ENCODE measurements at places on chromosomes 1 and 21.

DNA sequence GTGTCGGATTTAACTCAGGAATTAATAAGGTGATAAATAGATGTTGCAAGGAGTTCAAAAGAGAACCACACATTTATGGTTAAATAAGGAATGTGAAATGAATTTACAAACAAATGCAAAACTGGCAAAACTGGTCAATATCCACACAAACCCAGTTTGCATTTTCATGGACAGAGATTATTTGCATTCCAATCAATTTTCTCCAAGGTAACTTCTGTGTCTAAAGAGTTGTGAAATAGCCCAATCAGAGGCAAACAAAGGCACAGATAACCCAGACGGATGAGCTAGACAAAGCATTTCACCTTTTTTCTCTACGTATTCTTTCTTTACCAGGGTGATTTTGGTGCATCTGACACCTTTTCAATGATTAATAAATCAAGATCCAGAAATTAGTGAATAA, 63.9 kb downstream of the MAP3K7CL start:
- DNase-seq, result no peak

GRCh38 chr1:106944721-106945120, 111.8 kb upstream of the PRMT6 start:
- DNase-seq, result no peak

GRCh38 chr1:19400875-19401534, 84.3 kb downstream of the CAPZB start:
- no peak for DNase-seq

DNA sequence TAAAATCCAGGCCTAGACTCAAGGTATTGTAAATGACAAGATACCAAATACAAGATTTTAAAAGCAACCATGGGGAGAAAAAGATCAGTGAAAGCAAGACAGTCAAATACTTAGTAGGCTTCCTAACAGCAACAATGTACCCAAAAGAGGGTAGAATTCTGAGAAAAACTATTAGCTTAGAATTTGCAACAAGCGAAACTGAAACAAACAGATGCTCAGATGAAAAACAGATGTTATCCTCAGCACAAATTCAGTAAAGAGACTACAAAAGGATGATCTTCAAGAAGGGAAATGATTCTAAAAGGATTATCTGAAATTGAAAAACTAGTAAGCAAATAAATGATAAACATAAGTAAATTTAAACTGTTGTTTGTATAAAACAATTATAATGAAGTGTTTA, 40.0 kb downstream of the PDC start:
- DNase-seq, result no peak

GRCh38 chr1:154467434-154468102, 34.5 kb upstream of the TDRD10 start:
- DNase-seq, result no peak

DNA sequence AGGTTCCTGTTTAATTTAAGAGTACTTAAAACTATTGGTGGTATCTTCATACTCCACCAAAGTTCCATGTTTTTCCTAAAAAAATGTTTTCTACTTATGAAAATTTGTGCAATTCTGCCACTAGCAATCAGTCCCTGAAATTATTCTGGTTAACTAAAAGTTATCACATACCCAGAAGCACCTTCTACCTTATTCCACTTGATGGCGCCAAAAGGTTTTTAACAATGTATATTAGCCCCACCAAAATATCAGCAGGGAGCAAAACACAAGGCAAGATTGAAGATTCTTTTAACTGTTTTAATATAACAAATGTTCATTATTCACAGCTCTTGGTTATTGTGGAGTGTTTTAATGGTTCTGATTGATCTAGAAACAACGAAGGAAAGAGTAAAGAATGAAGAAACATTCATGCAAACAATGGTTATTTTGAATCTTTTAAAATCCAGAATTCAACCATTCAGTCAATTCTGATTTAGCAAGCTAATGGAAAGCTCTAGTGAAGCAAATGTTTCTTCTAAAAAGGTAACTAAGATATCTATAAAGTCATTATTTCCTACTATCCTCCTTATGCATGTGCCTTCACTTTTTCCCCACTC, 67.2 kb downstream of the TTLL7 start:
- DNase-seq, result no peak

DNA sequence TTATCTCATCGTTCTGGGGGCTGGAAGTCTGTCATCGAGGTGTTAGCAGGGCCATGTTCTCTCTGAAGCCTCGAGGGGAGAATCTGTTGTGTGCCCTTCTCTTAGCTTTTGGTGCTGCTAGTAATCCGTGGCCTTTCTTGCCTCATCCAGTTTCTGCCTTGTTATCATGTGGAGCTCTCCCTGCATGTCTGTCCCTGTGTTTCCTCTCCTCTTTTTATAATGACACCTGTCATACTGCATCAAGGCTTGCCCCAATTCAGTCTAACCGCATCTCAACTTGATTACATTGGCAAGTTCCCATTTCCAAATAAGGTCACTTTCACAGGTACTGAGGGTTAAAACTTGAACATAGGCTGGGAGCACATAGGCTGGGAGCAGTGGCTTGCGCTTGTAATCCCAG, 82.6 kb upstream of the CNIH3 start:
- DNase-seq, result no peak

- DNase-seq, result no peak
Measured at GRCh38 chr21:35399002-35399530, 350.0 kb upstream of the RUNX1 start.

DNA sequence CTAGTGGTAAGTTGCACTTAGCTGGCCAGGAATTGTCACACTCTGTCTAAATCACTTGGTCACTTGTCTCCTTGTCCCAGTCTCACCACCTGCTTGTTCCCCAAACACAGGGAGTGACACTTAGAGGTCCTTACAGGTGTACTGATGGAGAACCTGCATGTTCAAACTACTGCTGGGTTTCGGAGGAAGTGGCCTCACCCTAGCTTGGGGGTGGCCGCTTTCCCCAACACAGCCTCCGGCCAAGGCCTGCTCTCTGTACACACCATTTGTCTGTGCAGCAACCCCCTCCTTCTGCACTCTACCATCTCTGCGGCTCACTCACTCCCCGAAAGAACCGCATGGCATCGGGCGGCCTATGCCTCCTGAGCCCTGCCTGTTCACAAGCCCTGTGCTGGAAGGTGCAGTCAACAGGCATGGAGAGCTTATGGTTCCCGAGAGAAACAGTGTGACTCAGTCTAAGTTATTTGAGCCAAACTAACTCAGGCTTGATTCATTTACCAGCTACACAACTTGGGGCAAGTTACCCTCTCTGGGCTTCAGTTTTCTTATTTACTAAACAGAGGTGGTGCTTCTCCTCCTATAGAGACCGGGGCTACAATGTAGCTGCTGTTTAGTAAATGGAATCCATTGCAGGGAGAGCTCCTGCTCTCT, 10.5 kb upstream of the SPRR4 start:
- DNase-seq, result no peak

DNA sequence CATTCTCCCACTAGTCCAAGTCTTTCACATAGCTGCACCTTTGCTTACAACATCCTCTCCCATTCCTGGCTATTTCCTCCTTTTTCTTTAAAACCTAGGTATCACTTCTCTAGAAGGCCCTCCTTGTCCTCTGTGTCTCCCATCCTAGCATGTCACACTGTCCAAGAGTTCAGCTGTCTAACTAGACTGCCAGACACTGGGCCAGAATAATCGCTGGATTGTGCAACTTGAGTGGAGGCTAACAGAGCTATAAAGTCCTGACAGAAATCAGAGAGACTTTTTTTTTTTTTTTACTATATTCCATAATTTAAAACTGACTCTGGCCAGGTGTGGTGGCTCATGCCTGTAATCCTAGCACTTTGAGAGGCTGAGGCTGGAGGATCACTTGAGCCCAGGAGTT, 4.2 kb upstream of the ANGPTL7 start:
- no peak for DNase-seq

DNA sequence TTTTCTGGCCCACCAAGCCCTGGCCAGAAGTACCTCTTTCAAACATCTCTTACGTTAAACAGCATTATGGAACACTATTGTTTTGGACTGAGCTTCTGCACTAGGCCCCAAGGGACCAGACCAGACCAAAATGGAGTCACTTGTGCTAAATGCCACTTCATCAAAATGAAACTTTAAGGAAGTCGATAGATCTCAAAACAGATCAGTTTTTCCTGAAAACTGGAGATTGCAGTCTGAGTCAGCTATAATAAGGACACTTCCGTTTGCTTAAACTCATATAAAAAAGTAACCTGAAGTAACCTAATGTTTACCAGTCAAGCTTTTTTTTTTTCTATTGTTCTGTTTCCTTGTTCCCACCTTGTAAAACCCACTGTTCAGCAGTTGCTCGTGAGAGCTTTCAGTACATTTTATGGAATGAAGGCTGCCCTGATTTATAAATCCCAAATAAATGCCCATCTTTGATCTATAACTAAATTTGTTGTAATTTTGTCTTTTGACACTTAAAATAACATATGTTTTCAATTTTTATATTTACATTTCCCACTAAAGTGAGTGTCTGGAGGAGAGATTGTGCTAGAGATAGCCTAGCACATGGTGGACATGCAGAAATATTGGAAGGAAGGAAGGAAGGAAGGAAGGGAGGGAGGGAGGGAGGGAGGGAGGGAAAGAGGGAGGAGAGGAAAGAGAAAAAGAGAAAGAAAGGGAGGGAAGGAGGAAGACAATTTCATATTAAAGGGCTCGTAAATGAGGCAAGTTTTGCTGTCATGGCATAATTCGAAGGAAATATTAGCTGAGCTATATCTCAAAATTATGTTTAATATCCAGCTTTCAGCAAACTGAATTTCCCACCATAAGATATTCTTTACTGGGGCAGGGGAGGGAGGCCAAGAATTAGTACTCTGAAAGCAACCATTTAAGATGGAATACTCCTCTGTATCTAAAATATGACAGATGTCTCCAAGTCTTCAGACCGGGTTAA, 77.0 kb upstream of the CXADR start:
- no peak for DNase-seq

DNA sequence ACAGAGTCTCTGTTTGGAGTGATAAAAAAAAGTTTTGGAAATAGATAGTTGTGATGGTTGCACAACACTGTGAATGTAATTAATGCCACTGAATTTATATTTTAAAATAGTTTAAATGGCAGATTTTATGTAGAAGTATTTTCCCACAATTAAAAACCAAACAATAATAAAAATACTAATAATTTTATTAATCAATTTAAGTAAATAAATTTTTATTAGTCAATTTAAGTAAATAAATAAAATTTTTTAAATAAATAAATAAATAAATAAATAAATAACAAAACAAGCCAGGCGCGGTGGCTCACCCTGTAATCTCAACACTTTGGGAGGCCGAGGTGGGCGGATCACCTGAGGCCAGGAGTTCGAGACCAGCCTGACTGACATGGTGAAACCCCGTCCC, 4.9 kb upstream of the KDF1 start:
- DNase-seq, result no peak

DNA sequence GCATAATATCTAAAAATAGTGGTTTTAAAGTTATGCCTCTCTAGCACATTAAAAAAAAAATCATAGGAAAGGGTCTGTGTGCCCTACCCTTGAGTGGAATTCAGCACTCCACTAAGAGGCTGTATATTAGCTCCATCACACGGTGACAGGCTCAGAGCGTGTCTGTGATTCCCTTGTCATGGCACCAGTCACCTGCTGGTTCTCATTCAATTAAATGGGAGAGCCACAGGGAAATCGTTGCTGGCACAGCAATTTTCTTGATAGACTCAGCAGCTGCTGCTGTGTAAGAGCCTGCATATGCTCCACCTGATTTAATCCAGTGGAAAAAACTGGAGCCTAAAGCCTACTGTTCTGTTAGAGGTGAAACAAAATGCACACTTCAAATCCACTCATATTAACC, 9.5 kb downstream of the ATP6V1G3 start:
- DNase-seq, result no peak

DNA sequence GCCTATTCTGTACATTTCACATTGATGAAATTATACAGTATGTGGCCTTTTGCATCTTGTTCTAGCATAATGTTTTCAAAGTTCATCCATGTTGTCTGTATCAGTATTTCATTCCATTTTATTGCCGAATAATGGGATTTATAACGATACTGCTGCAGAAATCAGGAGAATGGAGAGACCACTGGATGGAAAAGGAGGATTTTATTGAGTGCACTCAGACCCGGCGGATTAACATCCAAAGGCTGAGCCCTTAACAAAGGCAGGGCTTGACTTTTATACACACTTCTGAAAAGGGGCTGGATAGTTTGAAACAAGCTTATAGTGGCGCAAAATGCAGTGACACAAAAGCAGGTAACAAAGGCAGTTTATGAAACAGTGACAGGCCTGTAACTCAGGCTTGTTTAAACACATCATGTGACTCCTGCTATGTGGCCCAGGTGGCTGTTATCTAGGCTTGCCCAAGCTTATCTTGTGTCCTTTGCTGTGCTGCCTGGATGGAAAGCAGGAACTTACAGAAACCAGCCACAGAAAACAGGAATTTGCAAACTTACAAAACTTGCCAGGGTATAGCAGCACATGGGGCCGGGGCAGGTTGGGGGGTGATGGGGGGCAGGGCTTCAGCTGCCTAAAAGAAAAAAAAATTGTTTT, 32.8 kb upstream of the KCNJ15 start:
- DNase-seq, result no peak

DNA sequence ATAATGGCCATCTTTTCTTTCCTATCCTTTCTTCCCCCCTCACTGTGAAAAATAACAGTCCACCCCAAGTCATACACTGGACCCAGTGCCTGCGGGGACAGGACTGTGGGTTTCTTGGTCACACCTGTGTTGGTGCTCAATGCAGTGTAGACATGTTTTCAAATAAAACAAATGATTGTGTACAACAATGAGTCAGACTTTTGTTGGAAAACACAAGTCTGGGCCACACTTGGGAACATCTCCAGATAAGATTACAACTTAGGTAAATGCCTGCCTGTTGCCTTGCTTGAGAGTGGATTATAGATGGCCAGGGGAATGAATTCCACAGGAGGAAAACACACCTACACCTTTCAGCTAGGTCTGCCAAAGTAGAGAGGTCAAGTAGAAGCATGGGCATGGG, 34.1 kb downstream of the PDPN start:
- no peak for DNase-seq

- no peak for DNase-seq
Measured at GRCh38 chr21:29053011-29053553, 20.4 kb downstream of the CCT8 start.

GRCh38 chr21:41011098-41011731, 156.7 kb upstream of the BACE2 start:
- no peak for DNase-seq

GRCh38 chr1:228691926-228692325, 43.4 kb upstream of the RHOU start:
- no peak for DNase-seq

DNA sequence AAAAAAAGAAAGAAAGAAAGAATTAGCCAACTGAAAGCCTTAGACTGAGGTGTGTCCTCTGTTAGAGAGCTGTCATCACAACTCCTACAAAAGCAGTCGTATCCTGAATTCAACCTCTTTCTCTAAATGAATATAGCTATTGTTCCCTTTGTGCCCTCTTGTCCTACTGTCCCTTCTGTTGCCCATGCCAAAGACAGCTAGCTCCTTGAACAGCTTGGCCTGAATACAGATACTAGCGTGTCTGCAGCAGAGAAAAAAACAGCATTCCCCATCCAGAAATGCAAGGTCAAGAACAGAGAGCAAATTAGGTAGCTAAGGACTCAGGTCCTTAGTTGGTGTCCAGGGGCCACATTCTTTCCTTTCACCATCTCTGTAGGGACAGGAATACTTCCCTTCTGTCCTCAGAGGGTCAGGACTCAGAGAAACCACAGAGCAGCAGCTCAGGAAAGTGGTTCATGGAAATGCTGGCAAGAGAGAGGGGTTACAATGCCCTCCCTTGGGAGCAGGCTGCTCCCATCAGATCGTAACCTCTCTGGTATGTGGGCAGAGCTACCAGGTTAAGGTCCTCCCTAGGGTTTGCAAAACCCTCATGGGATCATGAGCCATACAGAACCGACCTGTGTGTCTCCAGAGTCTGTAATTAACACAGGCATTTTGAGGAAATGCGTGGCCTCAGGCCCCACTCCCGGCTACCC, 1.8 kb upstream of the ZBTB48 start:
- no peak for DNase-seq

GRCh38 chr1:236002572-236002971, 62.3 kb downstream of the NID1 start:
- DNase-seq, result no peak
